ENCODE measurements at places on chromosomes 1 and 21.

DNA sequence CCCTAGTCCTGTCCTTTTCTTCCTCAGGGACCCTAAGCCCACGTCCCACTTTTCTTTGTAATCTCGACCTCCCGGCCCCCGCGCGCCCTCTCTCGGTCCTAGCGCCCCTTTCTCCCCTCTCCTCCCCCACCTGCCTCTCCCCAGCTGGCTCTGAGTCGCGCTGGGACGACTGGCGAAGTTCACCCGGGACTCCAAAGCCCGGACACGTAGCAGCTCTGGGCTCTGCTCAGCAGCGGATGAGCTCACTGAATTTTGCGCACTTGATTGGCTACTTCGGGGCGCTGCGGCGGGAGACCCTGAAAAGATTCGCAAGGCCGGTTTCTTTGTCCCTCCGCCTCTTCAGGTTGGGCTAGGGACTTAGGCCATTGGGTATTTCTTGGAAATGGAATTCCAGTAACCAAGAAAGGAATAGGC, 16.3 kb upstream of the ACKR1 start:
- peak; percentile 31 for DNase-seq

DNA sequence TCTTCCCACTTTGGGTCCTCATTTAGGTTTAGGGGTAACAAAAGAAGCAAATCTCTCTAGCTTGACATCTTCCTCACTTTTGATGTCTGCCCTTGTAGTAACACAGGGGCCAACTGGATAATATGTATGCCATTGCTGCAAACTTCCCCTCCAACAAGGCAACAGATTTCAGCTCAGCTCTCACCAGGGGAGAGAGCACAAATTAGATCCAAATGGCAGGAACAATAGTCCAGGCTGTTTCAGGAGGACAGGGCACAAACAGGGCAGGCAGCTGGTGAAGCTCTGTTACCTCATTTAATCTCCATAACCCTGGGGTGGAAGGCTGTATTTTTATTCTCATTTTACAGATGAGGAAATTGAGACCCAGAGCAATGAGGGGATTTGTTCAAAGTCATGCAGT, 4.3 kb upstream of the PIK3R3 start:
- no peak for DNase-seq

DNA sequence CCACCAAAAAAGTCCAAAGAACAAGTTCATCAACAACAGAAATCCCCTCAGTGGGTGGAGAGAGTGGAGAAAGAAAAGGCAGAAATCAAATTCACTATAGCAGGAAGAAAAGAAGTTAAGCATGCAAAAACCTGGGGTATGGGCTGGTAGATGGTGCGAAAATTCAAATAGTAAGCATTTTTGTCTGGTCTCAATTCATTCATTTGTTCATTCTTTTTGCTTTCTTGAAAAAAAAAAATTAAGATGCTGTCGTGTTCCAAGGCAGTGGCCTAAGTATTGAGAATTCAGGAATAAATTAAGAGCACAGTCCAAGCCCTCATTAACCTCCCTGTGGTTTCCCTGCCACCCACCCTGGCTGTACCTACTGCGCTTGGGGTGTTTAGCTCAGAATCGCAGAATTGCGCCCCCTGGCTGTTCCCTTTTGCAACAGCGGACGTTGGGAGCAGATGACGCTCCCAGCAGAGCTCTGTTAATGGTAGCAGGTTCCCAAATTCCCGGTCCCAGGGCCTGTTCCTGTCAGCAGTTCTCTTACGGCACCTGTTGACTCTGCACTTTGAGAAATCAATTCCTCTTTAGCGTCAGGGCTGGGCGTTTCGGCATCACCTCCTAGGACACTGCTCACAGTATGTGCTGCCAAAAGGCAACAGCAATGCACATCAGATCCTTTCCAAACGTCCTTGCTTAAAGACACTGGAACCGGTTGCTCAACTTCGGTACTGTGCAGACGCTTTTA, 34.0 kb upstream of the SSX2IP start:
- DNase-seq = peak; percentile 70

DNA sequence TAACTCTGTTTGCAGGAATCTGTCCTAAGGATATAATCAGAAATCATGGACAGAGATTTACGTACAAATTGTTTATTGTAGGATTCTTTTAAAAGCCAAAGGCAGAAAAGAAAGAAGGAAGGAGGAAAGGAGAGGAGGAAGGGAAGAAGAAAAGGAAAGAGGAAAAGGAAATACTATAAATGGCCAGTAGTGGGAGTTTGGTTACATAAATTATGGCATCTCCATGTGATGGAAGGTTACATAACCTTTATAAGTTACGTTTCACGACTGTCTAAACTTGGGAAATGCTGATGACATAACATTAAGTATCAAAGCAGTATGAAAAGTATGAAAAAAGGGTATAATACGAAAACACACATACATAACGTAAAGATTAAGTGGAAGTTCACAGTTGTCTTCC, 39.0 kb downstream of the SMYD2 start:
- DNase-seq = no peak

GRCh38 chr1:171716616-171717015, 25.2 kb downstream of the VAMP4 start:
- no peak for DNase-seq

GRCh38 chr1:236685917-236686814, at the start of gene ACTN2:
TSS of gene ACTN2 (plus strand) at chr1:236686499. CDS start at chr1:236686674, 175 bp downstream.
- peak; percentile 68 for DNase-seq

- no peak for DNase-seq
Measured at GRCh38 chr1:199742547-199742946, 285.0 kb upstream of the NR5A2 start.

GRCh38 chr1:91501523-91501851, 836 bp downstream of the CDC7 start:
- DNase-seq = no peak
